ENCODE measurements at places on chromosomes 6 and 20.

- no peak for DNase-seq
Measured at GRCh38 chr6:49551078-49551865, 804 bp downstream of the C6orf141 start.

DNA sequence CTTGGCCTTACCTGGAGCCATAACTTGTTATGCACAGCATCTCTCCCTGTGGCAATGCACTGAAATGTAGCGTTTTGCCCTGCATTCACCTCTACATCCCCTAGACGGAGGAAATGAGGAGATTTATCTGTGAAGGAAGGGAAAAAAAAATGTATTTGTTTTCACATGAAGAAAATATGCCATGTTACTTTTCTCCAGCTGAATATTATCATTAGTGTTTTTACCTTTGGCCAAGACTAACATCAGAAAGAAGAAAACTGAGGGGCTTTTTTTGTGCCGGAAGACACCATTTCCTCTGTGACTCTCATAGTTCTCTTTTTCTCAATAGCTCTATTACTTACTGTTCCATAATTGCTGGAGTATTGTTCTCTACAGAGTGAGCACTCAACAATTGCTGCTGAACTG lies 280.4 kb downstream of the PTPRK start:
- DNase-seq: no peak

DNA sequence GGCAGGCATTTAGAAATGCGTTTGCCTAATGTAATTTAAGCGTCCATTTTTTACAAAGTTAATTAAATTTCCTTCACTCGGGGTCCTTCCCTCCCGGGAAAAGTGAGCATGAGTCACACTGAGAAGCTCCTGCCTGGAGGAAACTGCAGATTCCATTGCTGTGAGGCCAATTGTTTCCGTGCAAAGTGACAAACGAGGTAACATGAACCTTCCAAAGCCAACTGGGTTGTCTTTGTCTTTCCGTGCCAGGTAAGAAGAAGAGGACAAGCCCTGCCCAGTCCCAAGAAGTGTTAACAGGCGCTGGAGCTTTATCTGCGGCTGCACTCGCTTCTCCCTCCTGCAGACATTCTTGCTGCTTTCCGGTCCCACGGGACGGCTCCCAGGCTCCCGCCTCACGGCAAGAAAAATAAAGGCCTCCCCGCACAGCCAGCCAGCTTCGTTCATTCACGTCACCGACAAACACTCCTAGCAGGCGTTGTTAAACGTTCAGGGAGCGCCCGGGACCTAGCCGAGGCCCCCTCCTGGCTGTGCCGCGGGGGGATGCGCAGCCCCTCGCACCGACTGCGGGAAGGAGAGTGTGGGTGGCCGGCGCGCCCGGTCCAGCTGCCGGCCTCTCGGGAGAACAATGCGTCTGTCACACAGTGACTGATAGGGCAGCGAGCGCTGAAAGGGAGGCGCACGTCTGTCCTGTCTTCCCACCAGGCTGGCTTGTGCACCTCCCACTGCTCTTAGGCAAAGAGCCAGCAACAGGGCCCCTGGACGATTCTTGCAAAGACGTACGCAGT lies 61.5 kb upstream of the HDDC2 start:
- no peak for DNase-seq

- no peak for DNase-seq
Measured at GRCh38 chr6:117482240-117483003, at the start of gene DCBLD1. DCBLD1 (plus strand) TSS chr6:117482674; CDS start chr6:117482782, 108 bp downstream.
